ENCODE measurements at places on chromosomes 2 and 18. TPM values are rescaled to one million over a fixed set of nuclear protein-coding genes. Genes with fewer than 3 reads are reported as not detected.

CXCR2 gene
- 1.7 TPM for total RNA-seq

STPG4 gene
- 8.4 TPM for total RNA-seq

TPRKB gene
- 51.0 TPM for total RNA-seq

COL6A3 gene
- 1,957 TPM for total RNA-seq

PRKAG3 gene
- not detected for total RNA-seq

C2orf78 gene
- total RNA-seq = 1.7 TPM

IHH gene
- total RNA-seq = not detected

Measured in umbilical cord (tissue), 2 donors.